ENCODE measurements at places on chromosomes 6 and 20.

GRCh38 chr6:149311293-149311692 lies 6.2 kb upstream of the TAB2 start:
- no peak for DNase-seq

- DNase-seq: no peak
Observed at GRCh38 chr6:64012351-64013001, 376.9 kb downstream of the PHF3 start.

DNA sequence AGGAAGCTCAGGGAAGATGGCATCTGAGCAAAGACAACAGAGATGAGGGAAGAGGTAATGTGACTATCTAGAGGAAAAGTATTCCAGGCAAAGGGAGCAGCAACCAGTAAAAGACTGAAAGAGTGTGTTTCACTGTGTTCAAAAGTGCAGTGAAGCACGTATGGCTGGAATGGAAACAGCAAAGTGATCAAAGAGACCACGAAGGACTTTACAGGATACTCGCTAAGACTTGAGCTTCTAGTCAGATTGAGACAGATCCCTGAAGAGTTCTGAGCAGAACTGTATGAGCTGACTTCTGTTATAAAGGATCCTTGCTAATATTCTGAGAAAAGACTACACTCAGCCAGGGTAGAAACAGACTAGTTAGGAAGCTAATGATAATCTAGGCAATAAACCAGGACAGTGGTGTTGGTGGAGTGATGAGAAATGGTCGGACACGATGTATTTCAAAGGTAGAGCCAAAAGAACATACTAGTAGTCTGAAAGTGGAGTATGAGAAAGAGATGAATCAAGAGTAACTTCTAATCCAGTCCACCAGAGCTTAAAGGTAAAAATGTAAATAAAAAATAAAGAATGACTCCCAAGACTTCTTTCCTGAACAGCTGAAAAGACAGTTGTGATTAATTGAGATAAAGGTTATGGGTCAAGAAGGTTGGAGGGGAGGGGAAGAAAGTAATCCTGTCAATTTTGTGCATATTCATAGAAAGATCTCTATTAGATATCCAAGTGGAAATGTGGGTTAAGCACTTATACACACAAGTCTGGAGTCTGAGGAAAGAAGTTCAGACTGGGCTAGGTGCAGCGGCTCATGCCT lies 14.2 kb downstream of the SEC63 start:
- no peak for DNase-seq

GRCh38 chr20:24043294-24043693 lies 54.7 kb upstream of the GGTLC1 start:
- DNase-seq: no peak

DNA sequence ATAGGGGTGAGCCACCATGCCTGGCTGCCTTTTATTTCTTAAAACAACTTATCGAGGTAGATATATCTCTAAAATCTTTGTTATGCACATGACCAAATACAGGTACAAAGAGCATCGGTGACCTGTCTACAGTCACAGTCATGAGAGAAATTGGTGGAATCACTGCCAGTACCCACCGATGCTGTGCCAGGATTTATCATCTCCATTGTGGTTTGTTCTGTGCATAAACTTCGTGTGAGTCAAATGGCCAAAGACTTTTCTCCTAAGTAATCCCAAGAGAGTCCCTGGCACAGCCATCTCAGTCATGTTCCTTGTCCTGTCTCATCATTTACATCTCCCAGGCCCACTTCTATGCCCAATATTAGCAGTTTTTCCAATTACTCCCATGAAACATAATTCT lies 9.0 kb downstream of the GSTA3 start:
- no peak for DNase-seq

DNA sequence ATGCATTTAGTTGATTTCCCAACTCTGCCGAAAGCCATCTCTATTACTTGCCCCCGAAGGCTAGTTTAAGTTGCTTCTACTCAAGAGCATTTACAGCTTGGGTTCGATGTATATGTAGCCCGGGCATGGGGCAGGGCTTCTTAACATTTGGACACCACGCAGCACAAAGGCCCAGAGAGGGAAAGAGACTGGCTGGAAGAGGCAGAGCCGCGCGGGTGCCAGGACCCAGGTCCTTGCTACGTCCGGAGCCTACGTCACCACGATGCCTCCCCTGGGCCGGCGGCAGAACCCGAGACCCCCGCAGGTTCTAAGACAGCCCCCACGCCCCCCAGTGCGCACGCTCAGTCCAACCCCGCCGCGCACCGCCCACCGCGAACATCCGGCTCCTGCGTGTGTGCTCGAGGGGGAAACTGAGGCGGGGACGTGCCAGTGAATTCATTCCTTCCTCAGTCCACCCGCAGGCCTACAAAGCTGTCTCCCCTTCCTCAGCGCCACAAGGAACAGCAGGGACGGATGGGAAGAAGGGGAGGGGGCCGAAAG lies 367 bp upstream of the PCIF1 start:
- peak; percentile 30 for DNase-seq

DNA sequence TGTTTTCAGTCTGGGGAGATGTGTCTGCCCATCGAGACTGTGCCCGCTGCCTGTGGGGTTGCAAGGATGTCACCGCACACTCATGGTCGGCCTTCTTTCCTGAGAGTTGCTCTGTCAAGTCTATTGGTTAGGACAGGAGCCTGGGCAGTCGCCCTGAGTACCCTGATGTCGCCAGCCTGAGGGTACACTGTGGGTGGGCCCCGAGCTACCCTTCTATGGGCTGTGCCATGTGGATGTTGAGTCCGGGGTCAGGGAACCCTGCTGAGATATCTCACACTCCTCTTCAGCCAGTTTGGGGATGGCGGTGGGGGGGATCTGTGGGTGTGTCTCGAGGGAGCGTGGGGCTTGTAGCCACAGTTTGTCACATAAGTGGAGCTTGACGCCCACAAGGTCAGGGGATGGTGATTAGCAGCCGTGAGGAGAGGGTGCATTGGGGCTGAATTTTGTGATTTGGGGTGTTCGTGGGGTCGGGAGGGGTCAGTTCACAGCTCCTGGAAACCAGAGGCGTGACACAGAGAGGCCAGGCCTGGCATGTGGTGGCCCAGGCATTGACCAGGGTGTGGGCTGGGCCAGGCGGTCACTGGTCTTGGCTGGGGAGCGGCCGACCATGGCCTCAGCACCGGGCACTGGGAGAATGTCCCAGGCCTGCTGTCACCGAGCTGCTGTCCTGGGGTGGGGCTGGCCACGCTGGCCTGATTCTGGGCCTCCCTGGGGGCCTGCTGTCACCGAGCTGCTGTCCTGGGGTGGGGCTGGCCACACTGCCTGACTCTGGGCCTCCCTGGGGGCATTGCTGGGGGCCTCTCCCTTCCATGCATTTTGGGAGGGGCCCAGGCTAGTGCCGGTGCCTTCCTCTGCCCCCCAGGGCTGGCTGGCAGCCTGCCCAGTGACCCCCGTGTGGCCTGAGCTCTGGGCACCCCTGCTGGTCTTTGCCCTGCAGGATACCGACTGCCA lies 1.6 kb upstream of the NPBWR2 start:
- no peak for DNase-seq

DNA sequence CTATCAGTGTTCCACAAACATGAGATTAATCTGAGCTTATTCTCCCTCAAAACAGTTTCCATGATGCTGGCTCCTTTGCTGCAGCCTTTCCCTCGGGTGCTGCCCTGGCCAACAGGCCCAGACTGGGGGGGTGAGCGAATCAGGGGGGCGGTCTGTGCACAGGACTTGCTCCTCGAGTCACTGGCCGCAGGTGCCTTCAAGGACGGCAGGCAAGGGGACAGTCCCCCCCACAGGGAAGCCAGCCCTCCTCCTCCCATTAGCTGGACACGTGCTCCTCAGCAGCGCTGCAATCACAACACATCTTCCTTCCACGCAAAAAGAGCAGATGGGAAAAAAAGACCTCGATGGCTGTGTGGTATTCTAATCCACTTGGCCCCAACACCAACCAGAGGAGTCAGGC lies 10.0 kb downstream of the YTHDF1 start:
- no peak for DNase-seq

DNA sequence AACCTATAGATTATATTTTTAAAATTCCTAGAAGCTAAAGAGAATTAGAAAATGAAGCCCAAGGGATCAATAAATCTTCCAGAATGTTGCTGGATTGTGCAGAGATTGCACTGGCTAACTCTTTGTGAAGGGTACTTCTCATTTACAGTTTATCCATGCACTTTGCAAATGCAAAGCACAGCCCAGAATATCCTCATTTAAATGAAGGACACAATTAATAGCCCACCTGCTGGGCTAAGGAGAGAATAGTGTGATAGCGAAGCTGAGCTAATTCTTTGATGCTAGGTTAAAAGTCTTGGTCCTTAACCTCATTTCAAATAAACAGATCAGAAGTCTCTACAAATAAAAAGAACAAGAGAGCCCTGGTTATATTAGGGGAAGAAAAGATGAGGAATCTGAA lies 72.5 kb downstream of the SMPDL3A start:
- DNase-seq: no peak

GRCh38 chr6:113500221-113500620 lies 356.9 kb upstream of the MARCKS start:
- DNase-seq: no peak

- DNase-seq: no peak
Observed at GRCh38 chr6:170404036-170404435, 97.5 kb downstream of the FAM120B start.

DNA sequence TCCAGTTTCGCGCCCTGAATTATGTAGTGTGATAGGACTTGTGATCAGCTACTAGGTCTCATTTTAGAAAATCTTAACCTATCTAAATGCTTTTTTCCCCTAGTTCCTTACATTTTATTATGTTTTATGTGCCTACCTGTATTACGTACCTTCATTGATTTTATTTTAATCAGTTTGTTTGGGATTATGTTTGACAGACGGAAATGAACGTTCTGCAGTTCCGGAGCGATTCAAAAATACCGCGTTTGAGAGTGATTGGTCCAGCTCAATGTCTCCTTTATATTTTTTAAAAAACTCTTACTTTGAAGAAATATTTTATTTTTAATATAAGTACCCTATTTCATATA lies 114.3 kb upstream of the BTN3A2 start:
- DNase-seq: no peak
